Activated CD8-positive, alpha-beta T cell treated with anti-CD3 and anti-CD28 coated beads for 36 hours (primary cell): ENCODE measurements at places on chromosomes 3 and 15. TPM values are rescaled to one million over a fixed set of nuclear protein-coding genes. Genes with fewer than 3 reads are reported as not detected.

GRCh38 chr3:181630853-181631252, 80.9 kb upstream of the SOX2 start:
- no peak for DNase-seq

DNA sequence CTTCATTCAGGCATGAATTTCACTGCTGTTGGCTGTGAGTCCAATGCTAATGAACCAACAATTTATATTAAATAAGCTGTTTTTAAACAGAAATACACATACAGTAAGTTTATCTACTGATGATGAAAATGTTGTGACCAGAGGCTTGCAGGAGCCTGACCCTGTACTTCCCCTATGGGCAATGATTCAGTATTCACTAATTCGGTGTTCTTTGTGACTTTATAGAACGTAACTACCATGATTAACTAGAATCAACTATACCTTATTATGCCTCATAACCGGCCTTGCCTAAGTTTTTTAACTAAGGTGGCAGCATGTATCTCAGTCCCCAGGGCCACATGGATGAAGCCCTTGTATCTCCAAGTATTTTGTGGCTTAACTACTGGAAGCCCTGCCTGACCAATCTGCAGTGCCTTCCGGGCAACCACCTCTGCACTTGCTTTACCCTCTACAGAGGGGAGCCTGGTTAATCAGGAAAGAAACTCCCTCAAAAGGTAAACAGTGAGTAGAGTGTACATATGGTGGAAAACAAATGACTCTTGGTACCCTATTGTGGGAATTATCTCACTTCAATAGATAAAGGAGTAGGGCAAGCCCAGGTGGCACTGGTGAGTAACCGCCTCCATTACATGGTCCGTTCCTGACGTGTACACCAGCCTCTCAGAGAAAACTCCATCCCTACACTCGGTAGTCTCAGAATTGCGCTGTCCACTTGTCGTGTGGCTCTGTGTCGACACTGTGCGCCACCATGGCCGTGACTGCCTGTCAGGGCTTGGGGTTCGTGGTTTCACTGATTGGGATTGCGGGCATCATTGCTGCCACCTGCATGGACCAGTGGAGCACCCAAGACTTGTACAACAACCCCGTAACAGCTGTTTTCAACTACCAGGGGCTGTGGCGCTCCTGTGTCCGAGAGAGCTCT, 11.6 kb upstream of the CLDN18 start:
- no peak for DNase-seq

The STAC gene
- not detected for total RNA-seq

DNA sequence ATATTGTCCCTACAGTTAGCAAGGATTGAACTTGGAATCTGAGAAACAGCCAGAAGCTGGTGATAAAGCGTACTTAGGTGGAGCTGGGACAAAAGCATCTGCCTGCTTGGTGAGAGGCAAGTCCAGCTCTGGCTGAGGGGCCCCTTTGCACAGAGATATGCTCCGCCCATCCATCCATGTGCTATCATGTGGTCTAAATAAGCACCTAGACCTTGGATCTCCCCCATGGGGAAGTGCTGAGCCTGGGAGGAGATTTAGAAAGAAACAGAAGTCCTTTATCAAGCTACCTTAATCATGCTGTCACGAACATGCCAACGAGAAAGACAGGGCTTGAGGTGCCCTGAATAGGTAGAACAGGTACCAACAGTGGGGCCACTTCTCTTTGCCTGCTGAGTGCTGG, 369.5 kb downstream of the FOXP1 start:
- no peak for DNase-seq

GRCh38 chr15:52559022-52559421, 9.8 kb downstream of the ARPP19 start:
- no peak for DNase-seq
